Fibroblast of mammary gland (primary cell): ENCODE measurements at places on chromosomes 16 and 17.

DNA sequence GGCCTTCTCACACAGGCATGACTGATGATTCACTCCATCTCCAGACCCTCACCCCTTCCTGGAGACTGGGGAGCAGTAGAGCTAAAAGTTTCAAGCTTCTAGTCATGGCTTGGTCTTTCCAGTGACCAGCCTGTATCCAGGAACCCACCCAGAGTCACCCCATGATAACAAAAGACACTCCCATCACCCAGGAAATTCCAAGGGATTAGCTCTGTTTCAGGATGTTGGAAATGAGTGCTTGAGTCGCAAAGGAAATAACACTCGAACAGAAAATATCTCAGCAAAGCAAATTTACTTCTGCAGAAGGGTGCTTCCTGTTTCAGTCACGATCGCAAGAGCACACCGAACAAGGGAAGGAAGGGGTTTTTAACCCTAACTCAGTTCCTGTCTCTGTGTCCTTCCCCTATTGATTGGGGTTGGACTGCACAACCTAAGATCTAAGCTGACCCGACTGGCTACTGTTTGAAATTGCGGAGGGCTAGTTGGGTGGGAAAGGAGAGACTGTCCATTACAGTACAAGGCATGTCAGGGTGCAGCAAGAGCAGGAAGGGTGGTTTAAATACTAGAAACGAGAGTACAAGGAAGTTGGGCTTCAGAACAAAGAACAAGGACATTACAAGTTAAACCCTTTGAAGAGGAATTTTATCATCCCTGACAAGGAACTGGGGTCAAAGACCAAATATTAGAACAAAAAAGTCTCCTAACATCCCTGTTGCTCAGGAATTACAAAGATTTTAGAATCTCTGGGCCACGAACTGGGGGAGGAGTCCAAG, 224.4 kb upstream of the CACNG5 start:
- DNase-seq: no peak

DNA sequence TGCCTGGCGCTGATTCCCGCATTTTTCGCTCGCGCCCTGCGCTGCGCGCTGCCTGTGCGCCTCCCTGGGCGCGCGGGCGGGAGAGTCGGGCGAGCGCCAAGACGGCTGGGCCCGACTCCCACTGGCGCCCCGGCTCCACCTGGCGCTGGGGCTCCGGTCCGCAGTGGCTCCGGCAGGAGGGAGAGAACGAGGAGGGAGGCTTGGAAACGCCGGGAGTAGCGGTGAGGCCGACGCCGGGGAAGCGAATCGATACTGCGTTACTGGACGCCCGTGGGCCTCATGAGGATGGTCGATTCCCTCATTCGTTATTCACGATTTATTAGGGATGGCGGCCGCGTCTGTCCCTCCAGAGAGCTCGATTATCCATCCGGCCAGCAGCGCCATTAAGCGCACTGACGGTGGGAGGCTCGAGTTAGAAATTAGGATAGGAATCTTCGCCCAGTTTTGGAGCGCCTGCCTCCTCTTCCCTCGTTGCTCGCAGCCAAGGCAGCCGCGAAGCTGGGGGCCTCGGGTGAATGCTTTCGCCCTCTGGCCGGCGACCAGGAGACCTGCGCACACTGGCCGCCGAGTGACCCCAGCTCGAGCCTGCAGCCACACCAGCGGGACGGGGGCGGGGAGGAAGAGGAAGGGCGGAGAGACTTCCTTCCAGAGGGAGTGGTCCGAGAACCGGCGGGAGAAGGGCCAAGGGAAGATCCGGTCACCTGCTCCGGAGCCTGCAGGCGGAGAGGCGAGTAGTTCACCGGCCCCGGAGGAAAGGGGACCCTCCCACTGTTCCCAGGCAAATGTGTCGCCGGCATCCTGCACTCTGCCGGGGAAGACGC, 1.3 kb upstream of the PCGF2 start:
- peak; percentile 60 for DNase-seq

DNA sequence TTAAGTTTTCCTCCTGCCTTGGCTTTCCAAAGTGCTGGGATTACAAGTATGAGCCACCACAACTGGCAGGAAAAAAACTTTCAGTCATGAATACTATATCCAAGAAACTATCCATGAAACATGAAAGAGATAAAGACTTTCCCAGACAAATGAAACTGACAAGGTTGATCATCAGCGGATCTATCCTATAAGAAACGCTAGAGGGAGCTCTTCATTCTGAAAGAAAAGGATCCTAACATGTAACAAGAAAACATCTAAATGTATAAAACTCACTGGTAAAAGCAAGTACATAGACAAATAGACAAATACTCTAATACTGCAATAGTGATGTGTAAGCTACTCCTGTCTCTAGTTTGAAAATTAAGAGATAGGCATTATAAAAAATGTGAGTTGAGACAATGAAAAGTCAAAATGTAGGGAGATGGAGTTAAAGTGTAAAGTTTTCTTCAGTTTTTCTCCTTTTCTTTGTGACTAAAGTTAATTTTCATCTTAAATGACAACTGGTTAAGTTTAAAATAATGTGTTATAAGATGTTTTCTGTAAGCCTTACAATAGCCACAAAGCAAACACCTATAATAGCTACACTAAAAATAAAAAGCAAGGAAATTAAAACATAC, 79.6 kb upstream of the TEKT1 start:
- DNase-seq: peak; percentile 64

- no peak for DNase-seq
Observed at GRCh38 chr17:55320594-55321426, 56.0 kb downstream of the HLF start.

DNA sequence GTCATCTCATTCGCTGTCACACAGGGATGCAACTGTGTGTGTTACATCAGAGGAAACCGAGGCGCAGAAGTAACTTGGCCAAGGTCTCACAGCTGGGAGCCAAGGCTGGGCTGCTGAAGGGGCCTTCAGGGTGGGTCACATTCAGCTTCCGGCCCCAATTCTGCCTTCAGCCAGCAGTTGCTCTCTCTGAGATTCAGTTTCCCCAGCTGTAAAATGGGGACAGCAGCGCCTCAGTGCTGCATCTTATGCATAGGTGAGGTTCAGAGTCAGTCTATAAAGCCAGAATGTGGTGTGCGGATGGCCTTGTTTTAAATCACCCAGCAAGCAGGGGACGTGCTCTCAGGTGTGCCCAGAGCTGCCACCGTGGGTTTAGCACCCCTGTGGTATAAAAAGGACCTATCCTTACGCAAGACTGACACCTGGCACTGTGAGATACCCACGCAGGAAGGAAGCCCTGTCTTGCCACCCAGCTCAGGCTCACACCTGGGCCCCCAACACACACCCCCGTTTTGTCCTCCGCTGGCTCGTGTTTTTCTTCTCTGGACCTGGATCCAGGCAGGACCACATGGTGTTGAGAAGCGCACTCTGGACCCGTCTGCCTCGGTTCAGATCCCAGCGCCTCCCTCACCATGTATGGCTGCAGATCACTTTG, 94.6 kb upstream of the GSE1 start:
- DNase-seq: no peak

DNA sequence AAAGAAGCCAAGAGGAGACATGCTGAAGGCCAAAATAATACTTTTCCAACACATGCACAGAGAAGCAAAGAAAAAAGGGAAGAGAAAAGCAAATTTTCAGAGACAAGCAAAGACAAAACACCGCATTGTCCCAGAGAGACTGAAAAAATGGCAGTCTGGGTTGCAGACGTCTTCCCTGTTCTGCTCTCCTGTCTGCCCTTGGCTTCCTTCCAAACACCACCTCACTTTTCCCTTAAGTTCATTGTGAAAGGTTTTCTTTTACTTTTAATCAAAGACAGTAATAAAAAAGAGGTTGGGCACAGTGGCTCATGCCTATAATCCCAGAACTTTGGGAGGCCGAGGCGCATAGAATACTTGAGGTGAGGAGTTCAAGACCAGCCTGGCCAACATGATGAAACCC, 21.2 kb upstream of the VAT1L start:
- DNase-seq: peak; percentile 18

DNA sequence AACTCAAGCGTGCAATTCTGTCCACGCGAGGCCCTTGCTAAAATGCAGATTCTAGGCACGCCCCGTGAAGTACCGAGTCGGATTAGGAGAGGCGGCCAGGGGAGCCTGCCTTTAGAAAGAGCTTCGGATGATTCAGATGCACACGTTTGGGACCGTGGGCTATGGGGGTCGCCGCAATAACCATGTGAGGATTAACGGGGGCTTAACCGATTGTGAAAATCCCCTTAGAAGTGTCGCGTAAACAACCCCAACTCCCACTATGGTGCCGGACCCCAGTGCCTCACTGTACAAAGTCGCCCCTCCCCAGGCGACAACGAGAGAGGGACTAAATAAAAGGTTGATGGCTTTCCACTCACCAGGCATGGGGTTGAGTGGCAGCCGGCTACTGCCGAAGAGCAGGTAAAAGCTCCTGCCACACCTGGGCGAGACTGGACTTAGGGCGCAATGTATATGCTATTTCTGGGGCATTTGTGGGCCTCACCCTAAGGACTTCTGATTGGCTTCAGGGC, 635 bp upstream of the SP2 start:
- peak; percentile 30 for DNase-seq

- DNase-seq: no peak
Observed at GRCh38 chr17:3887804-3888203, 5.0 kb downstream of the CAMKK1 start.

GRCh38 chr17:80043963-80044362, 7.5 kb downstream of the CCDC40 start:
- DNase-seq: no peak

GRCh38 chr17:55314784-55315491, 50.2 kb downstream of the HLF start:
- no peak for DNase-seq

DNA sequence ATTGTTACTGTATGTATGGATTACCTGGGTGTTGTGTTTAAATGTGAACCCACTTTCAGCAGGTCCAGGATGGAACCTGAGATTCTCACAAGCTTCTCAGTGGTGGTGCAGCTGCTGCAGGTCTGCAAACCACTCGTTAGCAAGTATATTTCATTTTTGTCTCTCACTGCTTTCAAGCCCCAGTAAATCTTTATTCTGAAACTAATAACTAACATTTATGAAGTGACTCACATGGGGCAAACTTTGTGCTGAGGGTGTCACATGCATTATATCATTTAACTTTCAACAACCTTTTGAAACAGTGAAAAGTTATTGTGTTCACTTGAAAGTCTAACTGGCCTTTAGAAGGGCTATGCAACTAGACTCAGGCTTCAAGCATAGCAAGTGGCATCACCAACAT, 98.9 kb upstream of the DYNLRB2 start:
- DNase-seq: no peak

DNA sequence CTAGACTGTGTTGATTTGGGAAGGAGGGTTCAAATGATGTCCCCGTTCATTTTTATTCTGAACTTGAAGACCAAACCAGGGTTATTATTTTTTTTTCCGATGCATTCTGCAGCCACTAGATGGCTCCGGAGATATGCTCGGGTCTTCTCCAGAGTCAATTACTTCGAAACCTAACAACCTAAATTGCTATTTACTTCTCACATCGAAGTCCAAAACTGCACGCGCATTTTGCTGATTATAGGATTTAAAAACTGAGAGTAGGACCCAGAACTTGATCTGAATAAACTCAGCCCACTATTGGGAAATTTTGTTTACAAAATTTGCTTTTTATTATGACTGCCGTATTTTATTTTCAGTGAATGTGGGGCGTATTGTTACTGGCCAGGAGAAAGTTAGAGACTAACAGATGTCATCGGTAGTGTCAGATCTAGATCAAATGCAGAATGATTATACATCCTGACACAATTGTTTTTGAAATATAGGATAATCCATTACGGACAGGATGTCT, 263.8 kb downstream of the HS3ST3A1 start:
- peak; percentile 85 for DNase-seq

DNA sequence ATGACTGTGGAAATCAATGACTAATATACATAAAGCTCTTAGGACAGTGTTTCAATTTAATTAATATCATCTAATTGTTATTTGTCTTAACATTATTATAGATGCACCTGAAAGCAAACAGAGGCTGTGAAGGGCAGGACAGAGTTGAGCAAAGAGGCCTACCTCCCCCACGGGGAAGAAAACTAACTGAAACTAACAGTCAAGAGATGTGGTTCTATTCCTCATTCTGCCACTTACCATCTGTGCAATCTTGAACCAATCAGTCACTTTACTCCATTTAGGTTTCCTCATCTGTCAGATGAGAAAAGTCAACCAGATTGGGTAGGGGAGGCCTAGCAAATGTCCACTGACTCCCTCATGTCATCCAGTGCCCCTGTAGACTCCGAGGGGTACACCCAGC, 59.1 kb downstream of the C17orf67 start:
- DNase-seq: no peak

DNA sequence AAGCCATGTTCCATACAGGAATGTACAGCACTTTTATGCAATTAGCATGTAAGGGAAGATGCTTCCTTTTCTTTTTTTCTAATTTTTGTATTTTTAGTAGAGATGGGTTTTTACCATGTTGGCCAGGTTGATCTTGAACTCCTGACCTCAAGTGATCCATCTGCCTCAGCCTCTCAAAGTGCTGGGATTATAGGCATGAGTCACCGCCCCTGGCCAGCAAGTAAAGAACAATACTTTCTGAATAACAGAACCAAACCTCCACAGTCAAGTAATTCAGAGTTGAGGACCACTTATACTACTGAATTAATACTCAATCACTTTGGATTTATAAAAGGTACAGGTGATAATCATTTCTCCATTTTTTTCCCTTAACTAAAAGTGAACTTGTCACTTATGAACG, 13.0 kb downstream of the C16orf87 start:
- peak; percentile 19 for DNase-seq

DNA sequence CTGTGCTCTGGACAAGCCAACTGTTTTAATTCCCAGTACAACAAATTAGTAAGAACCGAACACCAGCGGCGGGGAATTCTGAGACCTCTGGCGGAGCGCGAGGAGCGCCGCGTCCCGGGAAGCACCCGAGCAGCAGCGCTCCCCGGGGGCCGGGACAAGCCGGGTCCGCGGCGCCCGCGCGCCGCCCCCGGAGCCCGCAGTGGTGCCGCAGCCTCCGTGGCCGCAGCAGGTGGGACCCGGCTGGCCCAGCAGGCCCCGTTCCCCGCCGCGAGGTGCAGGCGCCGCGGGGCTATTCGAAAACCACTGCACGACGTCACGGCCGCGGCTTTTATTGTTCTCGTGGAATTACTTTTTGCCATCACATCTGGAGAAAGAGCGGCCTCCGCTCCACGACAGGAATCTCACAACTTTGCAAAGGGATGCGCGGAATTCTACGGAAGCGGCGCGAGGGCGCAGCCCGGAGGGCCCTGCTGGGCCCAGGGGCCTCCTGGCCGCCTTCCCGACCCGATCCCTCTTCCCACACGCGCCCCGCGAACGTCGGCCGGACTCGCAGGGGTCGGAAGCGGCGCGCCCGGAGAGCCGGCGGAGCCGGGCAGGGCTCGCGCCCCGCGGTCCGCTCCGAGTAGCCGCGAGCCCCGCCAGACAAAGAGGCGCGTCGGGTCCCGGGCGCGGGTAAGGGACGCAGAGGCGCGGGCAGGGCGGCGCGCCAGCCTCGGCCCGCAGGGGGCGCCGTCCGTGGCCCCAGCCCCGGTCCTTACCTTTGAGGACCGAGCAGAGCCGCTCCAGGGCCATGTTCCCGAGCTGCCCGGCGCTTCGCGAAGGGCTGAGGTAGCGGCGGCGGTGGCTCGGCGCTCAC, 696 bp downstream of the NETO2 start:
- peak; percentile 56 for DNase-seq

GRCh38 chr16:57470711-57471110, 8.2 kb downstream of the POLR2C start:
- DNase-seq: peak; percentile 53

- no peak for DNase-seq
Observed at GRCh38 chr17:72754513-72754912, 338.0 kb downstream of the SLC39A11 start.

- peak; percentile 8 for DNase-seq
Observed at GRCh38 chr16:28321700-28322411, 29.5 kb downstream of the SBK1 start.

- DNase-seq: peak; percentile 87
Observed at GRCh38 chr16:56742030-56742984, 12.4 kb downstream of the NUP93 start.
